ENCODE measurements at places on chromosomes 12 and 14.

DNA sequence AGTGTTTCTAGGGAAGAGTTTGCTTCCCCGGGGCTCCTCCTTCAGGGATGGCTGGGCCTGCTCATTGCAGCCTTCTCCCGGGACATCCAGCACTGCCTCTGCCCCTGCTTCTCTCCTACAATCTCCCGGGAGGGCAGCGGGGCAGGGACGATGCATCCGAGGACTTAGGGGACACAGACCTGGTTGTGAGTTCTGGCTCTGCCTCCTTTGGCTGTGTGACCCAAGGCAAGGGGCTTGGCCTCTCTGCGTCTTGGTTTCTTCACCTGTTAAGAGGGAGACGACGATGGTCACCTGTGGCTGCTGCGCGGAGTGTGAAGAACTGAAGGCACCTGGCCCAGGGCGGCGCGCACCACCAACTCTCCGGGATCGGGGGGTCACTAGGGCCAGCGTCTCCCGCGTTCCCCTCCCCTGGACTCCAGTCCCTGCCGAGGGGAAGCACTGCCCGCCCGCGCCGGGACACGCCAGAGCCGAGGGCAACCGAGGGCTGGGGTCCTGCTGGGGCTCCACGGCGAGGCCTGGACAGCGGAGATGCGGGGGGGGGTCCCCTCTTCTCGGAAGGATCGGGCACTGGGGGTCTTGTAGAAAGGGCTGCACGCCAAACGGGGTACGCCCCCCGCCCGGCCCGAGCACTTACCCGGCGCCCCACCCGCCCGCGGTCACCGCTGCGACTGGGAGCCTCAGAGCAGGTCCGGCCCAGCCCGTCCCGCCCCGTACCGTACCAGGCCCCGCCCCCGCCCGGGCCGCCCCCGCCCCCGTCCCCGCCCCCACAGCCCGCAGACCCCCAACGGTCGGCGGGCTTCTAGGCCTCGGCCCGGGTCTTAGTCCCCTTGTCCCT is at the start of gene HVCN1:
Gene HVCN1, minus strand, starts transcription at position 670 of the 835 bp plus-strand sequence. CDS start 5,870 bp downstream, outside the sequence.
- DNase-seq: peak; percentile 73

DNA sequence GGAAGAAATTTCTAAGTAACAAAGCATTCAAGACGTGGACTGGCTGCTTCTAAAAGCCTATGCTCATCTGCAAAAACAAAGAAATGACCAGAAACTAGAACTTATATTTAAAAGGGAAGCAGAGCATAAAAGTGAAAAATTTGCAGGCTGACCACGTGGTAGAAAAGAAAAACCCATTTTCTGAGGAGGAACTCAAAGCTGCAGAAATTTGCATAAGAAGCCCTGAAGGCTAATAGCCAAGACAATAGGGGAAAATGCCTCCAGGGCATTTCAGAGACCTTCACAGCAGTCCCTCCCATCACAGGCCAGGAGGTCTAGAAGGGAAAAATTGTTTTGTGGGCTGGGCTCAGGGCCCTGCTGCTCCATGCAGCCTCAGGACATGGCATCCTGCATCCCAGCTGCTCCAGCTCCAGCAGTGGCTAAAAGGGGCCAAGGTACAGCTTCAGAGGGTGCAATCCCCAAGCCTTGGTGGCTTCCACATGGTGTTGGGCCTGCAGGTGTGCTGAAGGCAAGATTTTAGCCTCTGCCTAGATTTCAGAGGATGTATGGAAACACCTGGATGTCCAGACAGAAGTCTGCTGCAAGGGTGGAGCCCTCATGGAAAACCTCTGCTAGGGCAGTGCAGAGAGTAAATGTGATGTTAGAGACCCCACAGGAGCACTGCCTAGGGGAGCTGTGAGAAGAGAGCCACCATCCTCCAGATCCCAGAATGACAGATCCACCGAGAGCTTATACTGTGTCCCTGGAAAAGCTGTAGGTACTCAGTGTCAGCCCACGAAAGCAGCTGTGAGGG is 55.5 kb downstream of the CHGA start:
- DNase-seq: no peak

- DNase-seq: no peak
Measured at GRCh38 chr14:63923422-63923752, 70.6 kb downstream of the SYNE2 start.

DNA sequence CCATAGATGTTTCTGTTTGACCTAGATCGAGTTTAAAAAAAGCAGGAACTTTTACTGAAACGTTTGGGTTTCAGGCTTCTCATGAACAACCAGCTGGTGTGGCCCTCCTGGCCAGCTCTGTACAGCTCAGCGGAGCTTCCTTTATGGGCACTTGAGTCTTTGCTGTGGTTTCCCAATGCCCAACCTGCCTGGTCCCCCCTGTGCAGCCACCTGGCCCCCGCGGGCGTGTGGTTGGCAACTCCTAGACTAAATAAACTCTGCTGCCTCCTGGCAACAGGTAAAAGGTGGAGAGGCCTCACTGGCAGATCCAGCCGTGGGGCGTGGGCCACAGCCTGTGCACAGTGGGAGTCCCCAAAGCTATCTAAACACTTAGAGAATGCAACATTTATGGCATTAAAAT is 38.7 kb downstream of the ADGRD1 start:
- no peak for DNase-seq

GRCh38 chr14:101726295-101726953 is 35.1 kb upstream of the PPP2R5C start:
- DNase-seq: no peak

Measured in type B pancreatic cell (in vitro differentiated cells).